Nucleus accumbens (tissue), 56 donors: ENCODE measurements at places on chromosomes 5 and 9.

DNA sequence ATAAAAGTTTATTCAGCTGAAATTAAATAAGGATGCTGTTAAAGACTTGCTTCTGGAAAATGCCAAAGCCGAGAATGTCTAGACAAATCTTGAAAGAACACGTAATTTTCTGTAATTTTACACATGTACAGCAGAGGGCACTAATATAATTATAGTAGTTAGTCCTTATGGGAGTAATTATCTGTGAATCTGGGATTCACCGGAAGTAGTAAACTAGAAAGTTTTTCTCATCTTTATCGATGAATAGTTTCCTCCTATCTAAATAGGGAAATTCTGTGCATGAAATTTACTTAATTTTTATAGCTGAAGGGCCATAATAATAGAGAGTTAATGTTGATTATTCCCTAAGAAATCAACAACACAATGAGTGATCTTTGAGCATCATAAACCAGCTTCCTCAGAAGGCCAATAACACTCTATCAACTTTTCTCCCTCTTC is 18.4 kb upstream of the CNTLN start:
- no peak for DNase-seq

DNA sequence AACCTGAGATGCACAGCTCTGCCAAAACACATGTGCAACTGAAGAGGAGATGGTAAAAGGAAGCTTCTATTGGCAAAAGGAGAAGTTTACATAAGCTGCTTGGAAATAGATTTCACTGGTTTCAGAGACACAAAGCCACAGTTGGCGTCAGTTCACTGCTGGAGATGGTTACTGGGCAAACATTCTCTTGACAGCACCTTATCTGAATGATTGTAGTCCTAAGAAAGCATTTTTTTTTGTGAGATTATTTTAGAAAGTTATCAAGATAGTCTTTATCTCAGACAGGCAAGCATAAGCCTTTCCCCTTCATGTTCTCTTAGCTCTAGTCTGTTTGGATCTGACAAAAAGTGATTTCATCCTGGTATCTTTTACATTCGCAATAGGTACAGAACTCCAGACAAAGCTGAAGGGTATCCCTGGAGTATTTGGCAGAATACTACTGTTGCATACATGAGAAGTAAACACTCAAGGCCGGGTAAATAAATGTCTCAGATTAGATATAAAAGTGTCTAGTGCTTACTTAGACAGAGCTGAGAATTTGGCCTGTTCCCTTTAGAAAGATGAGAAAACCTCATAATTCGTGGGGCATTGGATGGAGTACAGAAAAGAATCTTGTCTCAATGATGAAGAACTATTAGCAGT is 1668.0 kb upstream of the NUDT12 start:
- no peak for DNase-seq

DNA sequence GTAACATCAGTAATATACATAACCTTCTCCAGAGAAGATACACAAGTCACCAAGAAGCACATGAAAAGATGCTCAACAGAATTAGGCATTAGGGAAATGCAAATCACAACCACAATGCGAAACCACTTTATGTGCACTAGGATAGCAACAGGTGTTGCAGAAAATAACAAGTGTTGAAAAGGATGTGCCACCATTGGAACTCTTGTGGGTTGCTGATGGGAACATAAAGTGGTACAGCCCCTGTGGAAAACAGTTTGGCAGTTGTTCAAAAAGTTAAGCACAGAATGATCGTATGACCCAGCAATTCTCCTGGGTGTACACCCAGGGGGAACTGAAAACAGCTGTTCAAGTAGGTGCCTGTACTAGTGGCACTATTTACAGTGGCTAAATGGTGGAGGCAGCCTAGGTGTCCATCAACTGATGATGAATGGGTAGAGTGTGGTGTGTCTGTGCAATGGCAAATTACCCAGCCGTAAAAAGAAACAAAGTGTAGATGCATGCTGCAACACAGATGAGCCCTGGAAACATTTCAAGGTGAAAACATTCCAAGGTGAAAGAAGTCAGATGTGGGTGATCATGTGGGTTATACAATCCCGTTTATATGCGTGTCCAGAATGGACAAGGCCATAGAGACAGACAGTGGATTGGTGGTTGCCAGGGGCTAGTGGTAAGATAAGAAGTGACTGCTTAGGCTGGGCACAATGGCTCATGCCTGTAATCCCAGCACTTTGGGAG is 27.2 kb downstream of the CCDC69 start:
- no peak for DNase-seq

DNA sequence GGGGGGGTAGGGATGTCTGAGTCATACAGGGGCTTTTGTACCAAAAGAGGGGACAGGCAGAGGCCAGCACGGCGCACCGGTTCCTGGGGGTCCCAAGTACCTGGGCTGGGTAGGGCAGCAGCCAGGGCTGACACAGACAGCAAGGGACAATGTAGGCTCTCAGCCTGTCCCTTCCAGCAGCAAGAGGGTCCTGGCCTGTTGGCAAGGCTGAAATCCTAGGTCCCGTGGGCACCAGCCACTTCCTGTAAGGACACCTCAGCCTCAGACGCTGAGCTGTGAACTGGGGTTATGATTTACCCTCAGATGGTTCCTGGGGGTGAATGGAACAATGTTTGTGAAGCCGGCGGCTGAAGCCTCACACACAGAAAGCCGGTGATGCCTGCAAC is 41.3 kb downstream of the NACC2 start:
- DNase-seq, result no peak

DNA sequence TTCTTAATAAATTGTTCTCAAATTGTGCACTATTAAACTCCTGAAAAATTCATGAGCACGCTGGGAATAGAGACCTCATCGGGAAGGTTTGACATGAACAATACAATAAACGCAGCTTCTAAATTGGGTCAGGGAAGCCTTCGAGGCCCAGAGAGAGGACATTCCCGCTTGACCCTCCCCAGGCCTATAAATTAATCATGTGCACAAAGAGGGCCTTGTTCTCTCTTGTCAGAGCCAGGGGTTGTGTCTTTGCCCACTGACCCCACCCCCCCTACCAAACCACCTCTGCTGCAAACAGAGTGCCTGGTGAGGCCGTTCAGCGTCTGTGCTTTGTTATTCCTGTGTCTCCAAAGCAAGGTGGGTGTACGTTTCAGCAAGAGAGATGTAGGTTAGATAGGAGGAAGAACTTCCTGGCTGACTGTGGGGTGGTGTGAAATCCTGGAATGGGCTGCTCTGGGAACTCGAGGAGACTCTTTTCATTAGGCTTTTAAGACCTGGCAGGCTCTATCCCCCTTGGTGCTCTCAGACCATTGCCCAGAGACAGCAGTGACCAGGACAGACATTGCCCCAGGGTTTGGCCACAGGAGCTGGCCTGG is 18.2 kb upstream of the DAB2IP start:
- DNase-seq, result no peak

GRCh38 chr5:16160706-16161105 is 18.9 kb downstream of the MARCHF11 start:
- no peak for DNase-seq

GRCh38 chr5:178730940-178731265 is 444 bp upstream of the ZNF354A start:
- no peak for DNase-seq

- no peak for DNase-seq
Observed at GRCh38 chr9:114039484-114039883, 38.6 kb downstream of the AMBP start.

DNA sequence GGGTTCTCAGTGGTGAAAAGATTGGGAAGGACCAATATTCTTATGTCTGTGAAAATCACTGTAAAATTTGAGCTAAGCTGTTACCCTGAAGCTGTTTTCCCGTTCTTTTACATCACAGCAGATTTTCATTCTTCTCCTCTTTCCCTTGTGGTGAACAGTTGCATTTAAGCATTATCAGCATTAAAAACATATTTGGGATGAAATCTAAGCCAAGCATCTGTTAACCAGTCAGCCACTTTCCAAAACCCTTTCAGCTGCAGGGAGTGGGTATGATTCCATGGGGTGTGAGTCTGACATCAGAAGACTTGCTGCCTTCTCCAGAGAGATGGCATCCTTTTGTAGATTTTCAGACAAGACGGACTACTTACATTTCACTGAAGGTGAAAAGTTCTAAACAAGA is 97.2 kb downstream of the TRIO start:
- DNase-seq, result no peak

DNA sequence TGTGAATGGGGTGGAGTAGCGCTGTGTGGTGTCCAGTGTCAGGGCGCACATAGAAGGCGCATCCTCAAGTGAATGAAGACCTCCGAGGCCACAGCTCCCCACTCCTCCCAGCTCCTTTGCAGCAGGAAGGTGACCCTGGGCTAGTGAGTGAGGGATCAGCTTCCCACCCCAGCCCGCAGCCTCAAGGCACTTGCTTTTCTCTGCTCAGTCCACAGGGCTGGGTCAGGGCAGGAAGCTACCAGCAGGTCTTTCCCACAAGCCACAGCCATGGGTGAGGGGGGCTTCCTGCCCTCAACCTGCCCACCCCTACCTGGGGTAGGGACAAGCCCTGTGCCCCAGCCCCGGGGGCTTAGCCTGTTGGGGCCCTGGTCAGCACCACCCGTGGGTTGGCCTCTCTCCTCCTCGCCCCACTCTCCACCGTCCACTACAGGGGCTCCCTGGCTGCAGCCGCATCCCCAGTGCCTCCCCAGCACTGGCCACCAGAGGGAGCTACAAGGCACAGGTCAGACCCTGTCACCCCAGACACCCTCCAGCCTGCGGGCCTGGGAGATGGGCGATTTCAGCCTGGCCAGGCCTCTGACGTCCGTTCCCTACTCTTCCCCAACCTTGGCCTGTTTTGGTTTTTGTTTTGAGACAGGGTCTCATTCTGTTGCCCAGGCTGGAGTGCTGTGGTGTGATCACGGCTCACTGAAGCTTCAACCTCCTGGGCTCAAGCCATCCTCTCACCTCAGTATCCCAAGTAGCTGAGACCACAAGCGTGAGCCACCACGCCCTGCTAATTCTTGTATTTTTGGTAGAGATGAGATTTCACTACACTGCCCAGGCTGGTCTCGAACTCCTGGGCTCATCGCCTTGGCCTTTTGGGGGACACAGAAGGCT is 1.3 kb upstream of the ABCA2 start:
- DNase-seq, result peak; percentile 75

DNA sequence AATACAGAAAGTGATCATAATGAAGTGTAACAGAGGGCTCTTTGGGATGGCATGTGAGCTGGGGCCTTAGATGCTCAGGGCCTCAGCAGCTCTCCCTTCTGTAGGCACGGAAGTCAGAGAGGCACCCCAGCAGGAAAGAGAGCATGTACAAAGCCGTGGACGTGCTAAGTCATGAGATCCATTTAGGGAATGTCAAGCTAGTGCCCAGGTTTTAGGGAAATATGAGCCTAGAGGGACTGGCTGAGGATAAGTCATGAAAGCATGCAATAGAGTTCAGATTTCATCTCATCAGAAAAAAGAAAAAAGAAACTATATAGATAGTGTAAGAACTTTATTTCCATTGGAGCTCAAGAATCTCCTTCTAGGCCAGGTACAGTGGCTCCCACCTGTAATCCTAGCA is 379.5 kb upstream of the KLF4 start:
- no peak for DNase-seq

- DNase-seq, result no peak
Observed at GRCh38 chr5:147169399-147169798, 65.4 kb upstream of the STK32A start.

GRCh38 chr5:111320953-111321352 is 96.8 kb downstream of the CAMK4 start:
- DNase-seq, result no peak

GRCh38 chr5:7844901-7845300 is 6.0 kb downstream of the CFAP90 start:
- no peak for DNase-seq

DNA sequence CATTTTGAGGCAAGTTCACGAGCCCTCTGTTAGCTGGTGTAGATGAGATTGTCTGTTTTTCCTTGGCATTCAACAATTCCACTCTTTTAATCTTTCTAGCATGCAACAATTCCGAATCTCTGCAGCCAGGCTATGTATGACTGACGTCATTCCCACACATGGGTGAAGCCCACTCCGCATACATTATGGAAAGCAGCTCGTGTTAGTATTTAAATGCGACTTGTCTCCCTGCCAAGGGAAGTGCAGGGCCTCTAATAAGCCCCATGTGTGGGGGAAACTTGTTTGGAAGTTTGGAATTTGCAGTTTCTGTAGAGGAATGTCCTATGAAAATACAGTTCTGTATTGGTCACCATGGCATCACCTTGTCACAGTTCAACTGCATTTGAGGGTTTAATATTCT is 146.0 kb upstream of the FBXL7 start:
- no peak for DNase-seq

GRCh38 chr5:163261647-163262269 is 175.6 kb upstream of the CCNG1 start:
- DNase-seq, result no peak

DNA sequence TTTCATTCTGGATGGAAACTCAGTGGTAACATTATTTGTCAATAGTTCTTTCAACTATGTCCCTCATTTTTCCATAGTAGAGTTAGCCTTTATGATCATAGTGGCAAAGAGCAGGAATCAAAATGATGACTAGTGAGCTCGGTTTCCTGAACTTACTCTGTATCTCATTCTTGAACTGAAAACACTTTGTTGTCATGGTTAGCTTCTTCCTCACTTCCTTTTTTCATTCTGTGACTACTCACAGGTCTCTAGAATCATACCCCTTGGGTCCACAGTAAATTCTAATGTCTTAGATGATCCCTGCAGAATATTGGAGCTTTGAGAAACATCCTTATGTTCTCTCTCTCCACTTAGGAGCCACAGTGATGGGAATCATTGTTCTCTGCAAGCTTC is 29.4 kb upstream of the RECK start:
- DNase-seq, result no peak

- DNase-seq, result no peak
Observed at GRCh38 chr5:158599157-158599556, 500.6 kb downstream of the EBF1 start.

GRCh38 chr5:79077680-79078365 is 8.3 kb downstream of the BHMT2 start:
- DNase-seq, result no peak

DNA sequence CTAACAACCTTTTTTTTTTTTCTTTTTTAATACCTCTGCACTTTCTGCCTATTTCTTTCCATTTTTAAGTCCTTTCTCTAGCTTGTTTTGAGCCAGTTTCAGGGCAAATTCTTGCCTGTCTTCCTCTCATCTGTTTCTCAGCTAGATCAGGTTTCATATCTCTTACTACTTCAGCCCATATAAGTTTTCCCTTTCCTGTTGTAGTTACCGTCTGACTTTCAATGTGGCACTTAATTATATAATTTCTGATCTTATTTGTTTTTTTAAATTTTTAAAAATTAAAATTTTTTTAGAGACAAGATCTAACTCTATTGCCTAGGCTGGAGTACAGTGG is 104.7 kb upstream of the ELL2 start:
- DNase-seq, result no peak

DNA sequence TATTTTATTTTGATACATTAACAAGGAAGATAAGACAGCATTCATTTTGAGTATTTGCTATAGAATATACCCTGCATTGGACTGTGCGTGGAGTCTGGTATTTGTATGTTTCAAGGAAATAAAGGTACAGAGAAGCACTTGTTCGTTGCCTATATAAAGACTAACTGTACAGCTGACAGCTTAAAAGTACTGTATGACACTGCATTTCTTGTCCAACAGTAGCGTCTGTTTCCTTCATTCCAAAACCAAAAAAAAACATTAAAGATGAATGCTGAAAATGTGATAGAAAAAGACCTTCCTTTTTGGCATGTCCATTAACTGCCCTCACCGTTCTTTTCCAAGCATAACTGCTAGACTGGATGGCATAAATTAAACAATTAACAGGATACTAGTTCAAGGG is 15.3 kb downstream of the TNFAIP8 start:
- DNase-seq, result no peak
